ENCODE measurements at places on chromosomes 3 and 15.
A peak's percentile ranks its signal among the peaks of the same experiment; 100 is the strongest.

GRCh38 chr3:81437683-81438082 is 323.8 kb downstream of the GBE1 start:
- no peak overlapping the region for H3K27ac ChIP-seq
- H3K36me3 ChIP-seq: no peaks in the 10 kb centered on the region
- no peaks in the 10 kb centered on the region for H3K27me3 ChIP-seq
- no peak for DNase-seq

- no peak overlapping the region for H3K4me3 ChIP-seq
- no peaks in the 10 kb centered on the region for H3K36me3 ChIP-seq
- H3K4me1 ChIP-seq: no peaks in the 10 kb centered on the region
- no peak overlapping the region for H3K27ac ChIP-seq
- no peaks in the 10 kb centered on the region for H3K27me3 ChIP-seq
These were observed 3.0 kb downstream of the PLA1A start for GRCh38 chr3:119600732-119601131.

DNA sequence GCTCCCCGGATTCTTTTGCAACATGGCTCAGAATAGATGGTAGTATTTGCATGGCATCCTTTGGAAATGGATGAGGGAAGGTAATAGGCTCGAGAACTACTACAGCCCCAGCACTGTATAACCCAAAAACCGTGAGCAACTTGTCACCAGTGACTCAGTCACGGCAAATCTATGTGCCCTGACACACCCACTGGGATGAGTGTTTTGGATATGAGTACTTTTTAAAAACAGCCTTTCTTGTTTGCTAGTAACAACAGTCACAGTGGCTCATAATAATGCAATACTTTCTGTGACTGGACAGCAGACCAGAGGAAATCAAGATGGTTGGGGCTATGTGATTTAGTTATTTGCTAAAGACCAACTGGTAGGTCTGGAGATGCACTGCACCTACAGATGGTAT is 299.6 kb downstream of the ULK4 start:
- H3K27me3 ChIP-seq: no peaks in the 10 kb centered on the region
- H3K4me1 ChIP-seq: no peaks in the 10 kb centered on the region
- DNase-seq: no peak
- H3K27ac ChIP-seq: no peak overlapping the region
- H3K4me3 ChIP-seq: no peak overlapping the region

DNA sequence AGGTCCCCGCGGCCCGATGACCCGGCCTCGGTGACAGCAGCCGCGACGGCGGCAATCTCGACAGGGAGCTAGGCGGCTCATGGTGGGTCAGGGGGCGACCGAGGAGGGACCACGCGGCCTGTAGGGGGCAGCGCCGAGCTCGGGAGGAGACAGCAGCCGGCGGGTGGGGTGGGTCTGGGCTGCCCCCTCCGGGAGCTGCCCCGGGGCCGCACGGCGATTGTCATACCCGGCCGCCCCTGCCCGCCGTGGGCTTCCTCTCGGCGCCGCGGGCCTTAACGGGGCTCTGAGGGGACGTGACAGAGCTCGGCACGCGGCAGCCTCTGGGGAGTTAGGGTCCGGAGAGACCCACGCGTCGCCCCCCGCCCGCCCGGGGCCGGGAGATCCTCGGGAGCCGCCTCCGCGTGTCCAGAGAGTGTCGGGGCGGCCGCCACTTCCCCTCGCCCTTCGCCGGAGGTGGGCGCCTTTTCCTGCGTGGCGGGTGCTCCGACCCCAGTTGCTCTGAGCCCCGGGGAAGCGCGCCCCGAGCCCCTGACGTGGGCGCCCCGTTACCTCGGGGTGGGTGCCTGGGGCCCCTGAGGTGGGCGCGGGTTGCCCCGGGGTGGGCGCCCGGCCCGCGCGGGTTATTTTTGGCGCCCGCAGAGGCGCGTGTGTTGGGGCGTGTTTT is 539 bp upstream of the PLCL2 start:
- H3K27ac ChIP-seq: peak overlapping the region; percentile 95
- no peaks in the 10 kb centered on the region for H3K27me3 ChIP-seq
- H3K4me1 ChIP-seq: peaks cover 14% of the 10 kb centered on the region
- H3K36me3 ChIP-seq: no peaks in the 10 kb centered on the region
- peak; percentile 79 for DNase-seq

DNA sequence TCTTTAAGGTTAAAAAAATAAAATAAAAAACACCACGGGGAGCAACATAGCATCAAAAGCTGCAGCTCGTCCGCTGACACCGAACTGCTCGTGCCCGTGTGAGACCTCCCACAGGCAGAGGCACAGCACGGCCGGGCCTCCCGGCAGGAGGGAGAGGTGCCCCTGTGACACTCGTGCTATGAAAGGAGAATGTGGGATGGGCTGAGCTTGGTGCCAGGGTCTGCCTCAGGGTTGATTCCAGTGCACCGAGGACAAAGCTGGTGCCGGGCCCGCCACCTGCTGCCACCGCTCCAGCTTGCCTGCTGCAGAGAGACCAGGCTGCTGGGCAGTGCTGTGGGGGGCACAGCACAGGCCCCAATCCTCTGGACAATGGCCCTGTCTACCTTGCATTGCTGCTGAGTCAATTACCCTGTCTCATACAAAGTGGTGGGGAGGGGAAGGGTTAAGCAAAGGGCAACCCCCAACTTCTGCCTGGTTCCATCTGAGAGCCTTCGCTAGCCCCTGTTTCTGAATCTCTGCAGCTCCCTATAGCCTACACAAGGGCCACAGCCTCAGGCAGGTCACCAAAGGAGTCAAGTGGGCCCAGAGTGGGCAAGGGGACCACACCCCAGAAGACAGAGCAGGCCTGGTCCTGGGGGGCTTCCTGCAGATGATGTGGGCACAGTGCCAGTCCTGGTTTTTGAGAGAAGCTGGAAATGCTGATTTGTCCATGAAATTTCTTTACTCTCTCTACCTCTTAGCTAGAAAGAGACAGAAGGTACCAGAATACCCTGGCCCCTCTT is 74.0 kb upstream of the SNRPA1 start:
- no peak for DNase-seq
- H3K27me3 ChIP-seq: no peaks in the 10 kb centered on the region
- no peaks in the 10 kb centered on the region for H3K36me3 ChIP-seq
- no peak overlapping the region for H3K4me3 ChIP-seq
- no peak overlapping the region for H3K27ac ChIP-seq

- H3K27ac ChIP-seq: no peak overlapping the region
- no peak for DNase-seq
- no peaks in the 10 kb centered on the region for H3K4me1 ChIP-seq
- H3K36me3 ChIP-seq: no peaks in the 10 kb centered on the region
- H3K4me3 ChIP-seq: no peak overlapping the region
- H3K27me3 ChIP-seq: no peaks in the 10 kb centered on the region
These were observed 5.9 kb upstream of the FURIN start for GRCh38 chr15:90862487-90862886.

- H3K4me1 ChIP-seq: no peaks in the 10 kb centered on the region
- H3K4me3 ChIP-seq: no peak overlapping the region
- no peak for DNase-seq
- H3K27ac ChIP-seq: no peak overlapping the region
- H3K27me3 ChIP-seq: no peaks in the 10 kb centered on the region
- no peaks in the 10 kb centered on the region for H3K36me3 ChIP-seq
These were observed 346.0 kb downstream of the NLGN1 start for GRCh38 chr3:173743516-173743915.

DNA sequence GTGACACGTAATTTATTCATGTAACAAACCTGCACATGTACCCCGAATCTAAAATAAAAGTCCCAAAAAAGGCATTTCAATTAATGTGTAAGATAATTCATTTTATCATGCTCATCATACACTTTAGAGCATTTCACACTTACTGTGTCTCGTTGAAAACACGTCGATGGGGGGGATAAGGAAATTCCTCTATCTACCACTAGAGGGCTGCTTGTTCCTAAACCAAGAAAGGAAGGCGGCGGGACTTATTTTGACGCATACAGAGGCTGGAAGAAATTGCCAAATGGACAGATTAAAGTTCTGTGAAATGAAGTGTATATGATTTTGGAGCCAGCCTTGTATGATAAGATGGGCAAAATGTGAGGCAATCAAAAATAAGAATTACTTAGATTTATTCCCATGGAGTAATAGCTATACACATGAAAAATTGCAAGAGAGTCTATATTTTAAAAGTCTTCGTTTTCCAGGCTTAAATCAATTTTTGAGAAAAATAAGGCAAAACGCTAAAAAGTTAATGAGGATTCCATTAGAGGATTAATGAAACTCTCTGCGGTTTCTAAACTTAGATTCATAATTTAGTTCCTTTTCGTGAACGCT is 346.8 kb downstream of the CNTN3 start:
- H3K4me1 ChIP-seq: no peaks in the 10 kb centered on the region
- H3K36me3 ChIP-seq: no peaks in the 10 kb centered on the region
- no peak overlapping the region for H3K27ac ChIP-seq
- DNase-seq: peak; percentile 19

DNA sequence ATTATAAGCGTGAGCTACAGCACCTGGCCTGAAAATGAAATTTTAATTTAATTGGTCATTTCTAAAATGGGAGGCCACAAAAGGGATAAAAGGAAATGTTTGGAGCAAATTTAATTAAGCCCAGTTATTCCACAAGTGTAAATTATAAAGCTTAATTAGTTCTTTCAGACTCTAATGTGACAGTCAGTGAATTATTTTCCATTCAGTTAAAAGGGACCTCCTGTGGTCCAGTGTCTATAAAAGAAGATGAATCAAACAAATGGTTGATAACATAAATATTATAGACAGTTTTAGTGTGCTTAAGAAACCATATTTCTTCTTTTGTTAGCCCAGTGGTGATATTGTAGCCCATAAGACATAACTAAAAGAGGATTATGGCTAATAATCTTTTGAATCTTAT is 66.4 kb downstream of the CNOT10 start:
- H3K4me1 ChIP-seq: no peaks in the 10 kb centered on the region
- DNase-seq: no peak
- no peaks in the 10 kb centered on the region for H3K36me3 ChIP-seq
- no peaks in the 10 kb centered on the region for H3K27me3 ChIP-seq
- no peak overlapping the region for H3K4me3 ChIP-seq
- H3K27ac ChIP-seq: no peak overlapping the region

- no peaks in the 10 kb centered on the region for H3K36me3 ChIP-seq
- H3K4me3 ChIP-seq: peak overlapping the region; percentile 67
- H3K4me1 ChIP-seq: peaks cover 19% of the 10 kb centered on the region
These were observed 32.0 kb upstream of the TCF12 start for GRCh38 chr15:56886363-56886931.

GRCh38 chr3:78632925-78633553 is 1134.8 kb downstream of the ROBO1 start:
- no peaks in the 10 kb centered on the region for H3K4me1 ChIP-seq
- no peaks in the 10 kb centered on the region for H3K36me3 ChIP-seq
- no peak overlapping the region for H3K4me3 ChIP-seq
- H3K27ac ChIP-seq: no peak overlapping the region

DNA sequence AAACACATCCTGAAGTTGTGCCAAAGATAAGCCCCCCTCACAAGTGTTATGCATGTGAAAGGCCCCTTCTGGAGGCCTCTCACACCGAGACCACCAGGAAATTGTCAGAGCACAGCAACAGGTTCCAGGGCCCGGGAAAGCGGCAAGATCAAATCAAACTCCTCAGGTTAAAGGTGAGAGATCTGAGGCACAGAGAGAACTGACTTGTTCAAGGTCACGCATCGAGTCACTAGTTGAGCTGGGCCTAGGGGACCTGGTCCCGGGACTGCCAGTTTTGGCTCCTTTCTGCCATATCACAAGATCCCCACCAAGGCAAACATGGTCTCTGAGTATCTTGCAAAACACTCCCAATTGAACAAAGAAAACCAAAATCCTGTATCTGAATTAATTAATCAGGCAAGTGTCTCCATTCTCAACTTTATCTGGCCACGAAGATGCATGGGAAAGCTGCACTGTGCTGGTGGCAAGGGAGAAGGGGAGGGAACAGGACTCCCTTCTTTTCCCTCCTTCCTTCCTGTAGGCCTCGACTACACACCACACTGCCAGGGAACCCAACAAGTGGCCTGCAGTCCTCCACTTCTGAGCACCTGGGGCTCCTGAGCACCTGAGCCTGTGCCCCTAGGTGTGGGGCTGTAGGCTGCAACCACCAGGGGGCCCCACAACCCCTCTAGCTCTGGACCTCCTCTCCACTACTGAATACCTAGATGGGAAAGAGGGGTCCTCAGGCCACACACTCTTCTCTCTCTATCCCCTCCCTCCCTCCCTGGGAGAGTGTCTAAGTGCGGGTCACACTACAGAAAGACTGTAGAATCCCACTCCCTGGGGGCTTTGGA is 37.3 kb downstream of the ANP32A start:
- H3K4me1 ChIP-seq: peaks cover 10% of the 10 kb centered on the region
- no peak overlapping the region for H3K27ac ChIP-seq
- no peaks in the 10 kb centered on the region for H3K27me3 ChIP-seq
- H3K36me3 ChIP-seq: peaks cover 10% of the 10 kb centered on the region

DNA sequence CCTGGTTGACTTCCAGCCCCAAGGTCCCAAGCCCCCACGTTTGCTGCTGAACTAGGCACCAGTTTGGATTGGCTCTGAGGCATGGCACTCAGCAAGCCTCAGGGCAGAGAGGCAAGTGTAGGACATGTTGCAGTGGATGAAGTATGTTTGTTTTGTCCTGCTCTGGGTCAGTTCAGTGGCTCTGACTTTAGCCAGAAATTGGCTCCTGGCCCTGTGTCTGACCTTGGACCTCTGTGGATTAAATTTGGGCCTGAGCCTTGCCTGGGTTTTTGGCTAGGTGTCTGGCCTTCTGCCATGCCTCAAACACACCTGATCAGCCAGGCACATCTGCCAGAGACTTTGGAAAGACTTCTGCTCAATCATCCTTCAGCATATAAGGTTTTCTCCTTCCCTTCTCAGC is 3.6 kb upstream of the MRAS start:
- H3K4me1 ChIP-seq: no peaks in the 10 kb centered on the region
- H3K4me3 ChIP-seq: no peak overlapping the region

DNA sequence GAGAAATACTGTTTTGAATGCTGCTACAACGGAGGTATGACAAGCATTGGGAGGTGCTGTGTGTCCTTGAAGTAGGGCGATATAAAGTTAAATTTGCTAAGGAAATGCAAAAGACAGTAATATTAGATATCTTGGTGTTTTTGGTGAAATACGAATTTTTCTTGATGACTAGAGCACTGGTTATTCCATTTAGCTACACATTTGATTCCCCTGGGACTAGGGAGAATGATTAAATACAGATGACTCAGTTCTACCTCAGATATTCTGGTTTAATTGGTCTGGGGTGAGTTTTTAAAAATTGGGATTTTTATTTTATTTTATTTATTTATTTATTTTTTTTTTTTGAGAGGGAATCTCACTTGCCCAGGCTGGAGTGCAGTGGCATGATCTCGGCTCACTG is 18.7 kb upstream of the GADL1 start:
- no peak overlapping the region for H3K27ac ChIP-seq
- H3K36me3 ChIP-seq: no peaks in the 10 kb centered on the region
- no peaks in the 10 kb centered on the region for H3K4me1 ChIP-seq
- no peaks in the 10 kb centered on the region for H3K27me3 ChIP-seq
- DNase-seq: no peak

DNA sequence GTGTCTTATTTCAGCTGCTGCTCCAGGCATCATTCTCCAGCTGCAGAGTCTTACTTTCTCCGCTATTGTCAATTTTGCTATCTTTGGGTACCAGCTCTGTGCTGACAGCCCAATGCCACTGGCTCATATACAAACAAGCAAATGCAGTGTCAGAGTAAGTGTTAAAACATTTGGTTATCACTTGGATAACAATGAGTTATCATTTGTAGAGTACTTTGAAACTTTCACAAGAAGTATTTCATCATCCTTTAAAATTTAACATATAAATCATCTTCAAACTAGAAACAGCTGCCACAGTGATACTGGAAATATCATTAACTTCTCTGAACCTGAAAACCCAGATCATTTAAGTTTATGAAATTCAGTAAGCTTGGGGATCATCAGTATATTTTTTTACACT is 13.8 kb downstream of the TSPAN3 start:
- H3K36me3 ChIP-seq: peaks cover 6% of the 10 kb centered on the region
- DNase-seq: no peak
- H3K27me3 ChIP-seq: no peaks in the 10 kb centered on the region
- H3K4me1 ChIP-seq: peaks cover 24% of the 10 kb centered on the region

All from transverse colon (tissue), 4 donors.